ENCODE measurements at places on chromosomes 1 and 21. TPM values are rescaled to one million over a fixed set of nuclear protein-coding genes. Genes with fewer than 3 reads are reported as not detected.
A peak's percentile ranks its signal among the peaks of the same experiment; 100 is the strongest.

- DNase-seq = no peak
Measured at GRCh38 chr1:178241837-178242236, 147.9 kb downstream of the RASAL2 start.

DNA sequence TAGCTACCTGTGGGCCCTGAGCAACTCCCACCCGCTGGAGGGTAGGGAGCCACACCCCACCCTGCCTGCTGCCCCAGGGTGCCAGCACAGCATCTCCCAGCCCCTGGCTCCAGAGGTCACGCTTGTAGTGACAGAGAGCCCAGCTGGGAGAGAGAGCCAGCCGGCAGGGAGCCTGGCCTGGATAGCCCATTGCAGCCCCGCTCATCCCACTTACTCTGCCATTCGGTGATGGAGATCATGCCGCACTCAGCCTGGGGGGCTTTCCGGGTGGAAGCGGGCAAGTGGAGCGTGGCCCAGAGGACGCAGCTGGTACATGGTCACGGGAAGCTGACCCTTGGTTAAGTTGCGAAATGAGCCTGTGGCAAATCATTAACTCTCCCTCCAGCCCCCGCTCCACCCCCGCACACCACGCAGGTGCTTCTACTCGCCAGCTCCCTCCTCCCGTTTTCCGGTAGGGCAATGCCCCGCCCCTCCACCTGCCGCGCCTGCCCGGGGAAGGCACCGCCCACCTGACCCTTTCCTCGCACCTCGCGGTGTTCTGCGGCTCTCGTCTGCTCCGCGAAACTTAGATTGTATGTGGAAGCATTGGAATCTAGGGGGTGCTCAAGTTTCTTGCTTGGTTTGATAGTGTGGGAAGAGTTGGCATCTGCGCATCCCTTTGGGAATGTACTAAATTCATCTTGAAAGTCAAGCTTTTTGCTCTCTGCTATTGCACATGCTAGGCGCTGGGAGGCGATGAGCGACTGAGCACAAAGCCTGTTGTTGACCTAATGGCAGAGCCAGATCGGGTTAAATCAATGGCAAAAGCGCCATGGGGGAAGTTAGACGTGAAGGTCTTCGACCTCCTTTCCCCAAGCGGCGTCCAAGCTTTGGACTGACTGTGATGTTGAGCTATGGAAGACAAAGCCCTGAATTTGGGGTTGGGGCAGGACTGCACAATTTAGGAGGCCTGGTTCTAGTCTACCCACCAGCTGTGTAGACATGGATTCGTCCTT is at the start of gene GOLT1A:
TSS of gene GOLT1A (minus strand) at position 321 of the 995 bp plus-strand sequence. CDS start at position 239, 82 bp downstream.
- peak; percentile 82 for DNase-seq

DNA sequence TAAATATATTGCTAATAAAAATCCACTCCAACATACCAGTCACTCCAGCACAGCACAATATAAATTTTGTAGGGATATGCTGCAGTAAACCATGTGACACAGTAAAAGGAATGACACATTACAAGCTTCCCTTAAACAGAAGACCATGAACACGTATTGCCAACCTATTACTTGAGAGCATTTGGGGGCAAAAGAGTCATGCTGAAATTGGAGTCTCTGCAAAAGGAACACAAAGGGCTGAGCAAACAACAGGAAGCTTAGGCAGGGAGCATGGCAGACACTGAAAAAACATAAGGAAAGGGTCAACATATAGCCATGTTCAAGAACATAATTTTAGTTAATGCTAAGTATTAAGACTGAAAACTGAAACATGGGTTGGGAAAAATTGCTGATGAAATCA is 214.5 kb downstream of the SMYD3 start:
- DNase-seq = no peak

- no peak for DNase-seq
Measured at GRCh38 chr1:180258935-180259334, 28.9 kb downstream of the LHX4 start.

DNA sequence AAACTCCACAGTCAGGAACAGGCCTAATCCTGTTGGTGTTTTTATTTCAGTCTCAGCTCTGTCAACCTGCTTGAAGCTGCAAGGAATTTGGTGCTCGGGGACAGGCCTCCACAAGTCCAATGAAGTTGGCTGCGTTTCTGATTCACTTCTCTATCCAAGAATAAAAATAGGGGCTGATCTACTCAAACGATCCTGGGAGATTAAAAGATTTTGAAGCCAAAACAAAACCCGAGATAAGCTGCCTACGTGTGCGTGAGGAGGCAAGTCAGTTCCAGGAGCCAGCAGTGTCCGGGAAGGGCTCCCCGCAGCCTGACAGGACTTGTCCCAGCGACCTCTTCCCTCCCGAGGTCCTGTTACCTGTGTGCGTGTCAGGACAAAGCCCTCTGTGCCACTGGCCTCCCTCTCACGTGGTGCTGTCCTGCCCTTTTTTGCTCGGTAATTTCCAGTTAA is 98.0 kb downstream of the ETS2 start:
- DNase-seq = no peak

DNA sequence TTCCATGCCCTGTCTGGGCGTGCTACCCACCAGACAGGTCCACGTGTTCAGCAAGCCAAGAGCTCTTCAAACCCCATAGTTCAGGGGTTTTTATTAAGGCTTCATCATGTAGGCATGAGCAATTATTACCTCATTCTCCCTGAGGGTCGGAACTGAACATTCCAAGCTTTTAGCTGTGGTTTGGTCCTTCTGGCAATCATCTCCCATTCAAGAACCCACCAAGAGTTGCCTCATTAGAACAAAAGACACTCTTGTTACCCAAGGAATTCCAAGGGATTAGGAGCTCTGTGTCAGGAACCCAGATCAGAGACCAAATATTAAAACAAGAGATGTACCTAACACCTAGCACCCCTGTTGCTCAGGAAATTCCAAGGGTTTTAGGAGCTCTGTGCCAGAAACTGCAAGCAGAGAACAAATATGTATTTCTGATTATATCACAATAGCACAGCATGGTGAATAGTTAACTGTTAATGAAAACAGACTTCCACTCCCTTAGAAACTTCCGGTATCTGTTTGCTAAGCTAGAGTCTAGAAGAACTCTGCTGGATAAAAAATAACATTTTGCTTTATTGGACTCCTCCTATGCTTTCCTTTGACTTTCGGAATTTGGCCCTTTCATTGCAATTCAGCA is 201.2 kb upstream of the L1TD1 start:
- DNase-seq = no peak

DNA sequence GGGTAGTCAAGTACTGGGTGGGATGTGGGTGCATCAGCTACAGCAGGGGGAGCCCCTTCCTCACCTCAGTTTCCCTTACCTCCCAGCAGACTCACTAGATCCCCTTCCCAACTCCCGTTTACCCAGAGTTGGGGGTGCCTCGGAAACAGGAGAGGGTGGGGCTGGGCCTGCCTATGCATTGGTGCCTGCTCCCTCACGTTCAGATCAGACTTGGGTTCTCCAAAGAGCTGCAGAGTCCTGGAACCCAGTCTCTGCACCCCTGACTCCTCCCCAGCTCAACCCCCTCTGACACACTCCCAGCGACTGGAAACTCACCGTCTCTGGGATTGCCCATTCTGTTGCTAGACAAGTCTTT is 6.0 kb downstream of the FOXO6 start:
- DNase-seq = no peak

DNA sequence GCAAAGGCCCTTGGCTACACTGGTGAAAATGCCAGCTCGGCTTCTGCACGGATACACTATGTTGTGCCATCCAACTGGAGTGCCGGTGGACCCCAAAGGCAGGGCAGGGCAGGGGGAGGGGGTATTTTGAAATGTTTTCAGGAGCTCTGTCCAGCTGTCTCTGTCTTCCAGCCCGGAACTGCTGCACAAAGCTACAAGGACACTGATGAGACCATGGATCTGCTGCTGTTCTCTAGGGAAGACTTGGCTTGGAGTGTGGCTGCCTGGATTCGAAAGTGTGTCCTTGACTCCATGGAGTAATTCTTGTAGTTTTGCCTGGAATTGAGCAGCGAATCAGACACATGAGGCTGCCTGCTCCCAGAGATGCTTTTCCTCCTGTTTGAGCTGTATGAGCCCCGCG is 42.4 kb downstream of the TTC39A start:
- no peak for DNase-seq

- no peak for DNase-seq
Measured at GRCh38 chr1:116087628-116088027, 23.6 kb upstream of the MAB21L3 start.

- peak; percentile 68 for DNase-seq
Measured at GRCh38 chr21:44024887-44025353, 12.8 kb downstream of the TRAPPC10 start.

Gene LMOD1
- 24.2 TPM for total RNA-seq

Gene OR2L3
- total RNA-seq = not detected

Gene MEX3A
- total RNA-seq = 0.74 TPM

Gene CD1B
- not detected for total RNA-seq

Gene SDC3
- 43.5 TPM for total RNA-seq

Gene NBPF26
- total RNA-seq = 2.4 TPM
